ENCODE measurements at places on chromosomes 6 and 20. TPM values are rescaled to one million over a fixed set of nuclear protein-coding genes. Genes with fewer than 3 reads are reported as not detected.

GRCh38 chr20:39318911-39319310 is 356.8 kb downstream of the DHX35 start:
- H3K27ac ChIP-seq = no peak overlapping the region
- H3K27me3 ChIP-seq = peaks cover 7% of the 10 kb centered on the region
- DNase-seq = no peak
- H3K36me3 ChIP-seq = no peaks in the 10 kb centered on the region
- no peak overlapping the region for H3K4me3 ChIP-seq
- H3K4me1 ChIP-seq = no peaks in the 10 kb centered on the region

DNA sequence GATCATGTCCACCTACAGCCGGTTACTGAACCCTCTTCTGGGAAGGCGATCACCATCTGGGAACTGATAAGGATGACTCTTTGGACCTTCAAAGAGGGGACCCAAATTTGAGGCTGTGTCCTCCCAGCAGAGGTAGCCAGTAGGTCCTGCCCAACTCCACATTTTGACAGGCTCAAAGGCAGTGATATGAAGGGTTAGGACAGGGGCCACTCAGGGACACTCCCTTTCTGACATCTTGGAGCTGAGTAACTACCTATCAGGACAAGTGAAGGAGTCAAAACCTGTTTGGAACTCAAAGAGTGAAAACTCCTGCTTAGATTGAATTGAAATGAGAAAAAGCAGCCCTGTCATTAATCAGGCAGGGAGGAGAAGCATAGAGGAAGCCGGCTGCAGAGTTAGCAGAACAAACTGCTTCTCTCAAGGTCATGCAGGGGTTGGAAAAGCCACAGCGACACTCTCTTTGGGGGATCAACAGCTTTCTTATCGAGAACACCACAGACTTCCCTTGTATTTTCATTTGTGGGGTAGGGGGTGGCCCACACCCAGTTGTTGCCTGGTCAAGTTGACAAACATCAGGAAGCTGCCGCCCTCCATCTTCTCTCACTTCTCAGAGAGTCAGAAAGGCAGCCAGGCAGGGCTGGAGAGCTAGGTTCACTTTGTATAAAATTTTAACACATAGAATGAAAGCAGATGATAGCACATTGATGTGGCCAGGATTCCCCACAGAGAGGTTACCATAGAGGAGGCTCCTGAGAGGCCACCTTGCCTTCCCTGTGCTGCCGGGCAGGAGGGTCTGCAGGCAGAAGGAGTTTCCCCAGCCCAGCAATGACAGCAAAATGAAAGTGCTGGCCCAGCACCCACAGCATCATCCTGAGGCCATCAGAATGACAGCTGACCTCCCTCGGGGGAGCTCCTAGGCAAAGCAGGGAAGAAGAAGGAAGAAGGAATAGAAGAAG is 47.6 kb downstream of the AGPAT4 start:
- no peak for DNase-seq
- H3K27ac ChIP-seq = no peak overlapping the region
- no peak overlapping the region for H3K4me3 ChIP-seq
- H3K4me1 ChIP-seq = peaks cover 23% of the 10 kb centered on the region
- H3K36me3 ChIP-seq = peaks cover 9% of the 10 kb centered on the region
- no peaks in the 10 kb centered on the region for H3K27me3 ChIP-seq

DNA sequence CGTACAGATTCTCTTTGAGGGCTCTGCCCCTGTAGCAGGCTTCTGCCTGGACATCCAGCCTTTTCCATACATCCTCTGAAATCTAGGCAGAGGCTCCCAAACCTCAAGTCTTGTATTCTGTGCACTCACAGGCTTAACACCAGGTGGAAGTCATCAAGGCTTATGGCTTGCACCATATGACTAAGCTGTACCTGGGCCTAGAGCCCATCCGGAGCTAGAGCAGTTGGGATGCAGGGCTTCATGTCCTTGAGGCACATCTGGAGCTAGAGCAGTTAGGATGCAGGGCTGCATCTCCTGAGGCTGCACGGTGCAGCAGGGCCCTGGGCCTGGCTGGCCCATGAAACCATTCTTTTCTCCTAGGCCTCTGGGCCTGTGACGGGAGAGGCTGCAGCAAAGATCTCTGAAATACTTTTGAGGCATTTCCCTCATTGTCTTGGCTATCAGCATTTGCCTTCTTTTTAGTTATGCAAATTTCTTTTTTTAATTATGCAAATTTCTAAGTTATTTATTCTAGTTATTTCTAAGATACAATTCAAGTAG is 98.7 kb downstream of the CD24 start:
- no peak overlapping the region for H3K4me3 ChIP-seq
- no peaks in the 10 kb centered on the region for H3K4me1 ChIP-seq
- H3K36me3 ChIP-seq = no peaks in the 10 kb centered on the region
- no peaks in the 10 kb centered on the region for H3K27me3 ChIP-seq
- H3K27ac ChIP-seq = no peak overlapping the region

DNA sequence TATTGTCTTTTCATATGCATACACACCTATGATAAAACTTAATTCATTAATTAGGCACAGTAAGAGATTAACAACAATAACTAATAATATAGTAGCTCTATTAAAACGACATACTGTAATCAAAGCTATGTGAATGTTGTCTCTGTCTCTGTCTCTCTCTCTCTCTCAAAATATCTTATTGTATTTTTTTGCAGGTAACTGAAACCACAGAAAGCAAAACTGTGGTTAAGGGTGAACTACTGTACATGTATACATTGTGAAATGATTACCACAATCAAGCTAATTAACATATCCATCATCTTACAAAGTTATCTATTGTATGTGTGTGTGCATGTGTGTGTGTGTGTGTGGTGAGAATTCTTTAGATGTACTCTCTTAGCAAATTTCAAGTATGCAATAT is 242.0 kb upstream of the RSPO3 start:
- no peak for DNase-seq
- H3K4me1 ChIP-seq = no peaks in the 10 kb centered on the region
- no peak overlapping the region for H3K27ac ChIP-seq
- H3K4me3 ChIP-seq = no peak overlapping the region
- no peaks in the 10 kb centered on the region for H3K27me3 ChIP-seq
- no peaks in the 10 kb centered on the region for H3K36me3 ChIP-seq

ESR1 gene
- 0.44 TPM for total RNA-seq

MUC22 gene
- not detected for total RNA-seq
